Progenitor cell of endocrine pancreas (in vitro differentiated cells): ENCODE measurements at places on chromosomes 7 and 10. TPM values are rescaled to one million over a fixed set of nuclear protein-coding genes. Genes with fewer than 3 reads are reported as not detected.
A peak's percentile ranks its signal among the peaks of the same experiment; 100 is the strongest.

The GRID1 gene
- total RNA-seq = 0.22 and 0.42 TPM in 2 replicates

DNA sequence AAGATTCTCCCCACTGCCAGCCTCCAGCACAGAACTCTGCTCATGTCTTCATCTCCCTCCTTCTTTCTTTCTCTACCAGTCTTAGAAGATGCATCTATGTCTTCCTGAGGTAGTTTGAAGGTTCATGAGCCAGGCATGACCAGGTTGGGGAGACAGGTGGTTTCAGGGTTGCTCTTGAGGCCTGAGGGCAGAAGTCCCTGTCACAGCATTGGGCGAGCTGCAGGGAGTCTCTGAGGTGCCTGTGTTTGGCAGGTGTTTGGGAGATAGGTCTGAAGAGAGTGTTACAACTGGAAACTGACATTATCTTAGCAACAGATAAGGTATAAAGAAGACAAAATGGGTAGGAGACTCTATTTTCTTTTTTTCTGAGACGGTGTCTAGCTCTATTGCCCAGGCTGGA is 18.7 kb downstream of the PRSS2 start:
- H3K27me3 ChIP-seq = peaks cover 57% of the 10 kb centered on the region
- H3K36me3 ChIP-seq = no peaks in the 10 kb centered on the region
- H3K4me3 ChIP-seq = no peak overlapping the region

DNA sequence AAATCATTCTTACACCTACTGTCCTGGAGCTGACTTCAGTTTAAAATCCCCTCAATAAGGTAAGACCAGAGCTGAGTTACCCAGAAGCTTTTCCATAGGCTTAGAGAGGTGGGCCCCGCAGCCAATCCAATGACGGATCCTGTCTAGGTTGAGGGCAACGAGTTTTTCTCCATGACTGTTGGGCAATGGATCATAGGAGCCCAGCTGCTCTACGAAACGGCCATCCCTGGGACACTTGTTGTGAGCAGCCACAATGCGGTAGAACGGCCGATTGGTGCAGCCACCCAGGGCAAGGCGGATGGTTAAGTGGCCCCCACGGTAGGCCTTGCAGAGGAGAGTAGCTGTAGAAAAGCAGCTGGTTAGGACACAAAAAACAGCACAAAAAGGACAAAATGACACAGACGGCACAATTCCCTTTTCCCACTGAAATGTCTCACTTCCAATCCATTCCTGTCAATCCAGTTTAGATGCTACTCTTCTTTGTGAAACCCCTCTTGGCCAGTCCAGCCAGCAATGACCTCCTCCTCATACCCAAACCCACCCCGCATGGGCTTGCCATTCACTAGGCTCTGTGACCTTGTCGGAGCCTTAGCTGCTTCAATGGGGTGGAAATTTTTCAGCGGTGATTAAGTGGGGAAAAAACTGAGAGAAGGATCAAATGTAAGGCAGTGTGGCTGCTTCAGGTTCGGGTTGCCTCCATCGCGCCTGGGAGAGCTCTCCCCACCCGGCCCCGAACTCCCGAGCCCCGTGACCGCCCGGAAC is 580 bp downstream of the MRPS16 start:
- H3K4me3 ChIP-seq = peak overlapping the region; percentile 93
- peaks cover 5% of the 10 kb centered on the region for H3K36me3 ChIP-seq
- no peak for DNase-seq
- H3K27me3 ChIP-seq = no peaks in the 10 kb centered on the region

DNA sequence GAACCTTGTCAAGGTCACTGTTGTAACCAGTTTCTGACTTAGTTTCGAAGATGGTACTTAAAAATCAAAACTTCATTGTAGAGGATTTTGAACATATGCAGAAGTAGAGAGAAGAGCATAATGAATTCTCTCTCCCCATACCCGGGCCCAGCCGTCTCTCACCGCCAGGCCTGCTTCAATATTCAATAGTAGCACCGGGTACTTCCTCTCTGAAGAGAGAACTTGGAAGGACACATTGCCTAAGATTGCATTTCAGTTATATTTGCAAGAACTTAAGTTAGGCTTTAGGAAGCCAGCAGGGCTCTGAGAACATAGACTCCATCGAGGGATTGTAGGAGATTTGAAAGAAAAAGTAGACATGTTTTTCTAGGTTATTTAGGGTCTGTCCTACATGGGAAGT is 19.1 kb downstream of the LMTK2 start:
- DNase-seq = no peak
- no peaks in the 10 kb centered on the region for H3K36me3 ChIP-seq
- no peak overlapping the region for H3K4me3 ChIP-seq
- no peaks in the 10 kb centered on the region for H3K27me3 ChIP-seq

- H3K4me1 ChIP-seq = no peaks in the 10 kb centered on the region
- H3K36me3 ChIP-seq = peaks cover 8% of the 10 kb centered on the region
Measured at GRCh38 chr10:91528080-91528479, 104.8 kb downstream of the PPP1R3C start.

GRCh38 chr7:148733496-148733895 is 34.8 kb downstream of the CUL1 start:
- H3K4me1 ChIP-seq = peaks cover 2% of the 10 kb centered on the region
- DNase-seq = no peak
- H3K27ac ChIP-seq = no peak overlapping the region
